ENCODE measurements at places on chromosomes 2 and 18. TPM values are rescaled to one million over a fixed set of nuclear protein-coding genes. Genes with fewer than 3 reads are reported as not detected.

DNA sequence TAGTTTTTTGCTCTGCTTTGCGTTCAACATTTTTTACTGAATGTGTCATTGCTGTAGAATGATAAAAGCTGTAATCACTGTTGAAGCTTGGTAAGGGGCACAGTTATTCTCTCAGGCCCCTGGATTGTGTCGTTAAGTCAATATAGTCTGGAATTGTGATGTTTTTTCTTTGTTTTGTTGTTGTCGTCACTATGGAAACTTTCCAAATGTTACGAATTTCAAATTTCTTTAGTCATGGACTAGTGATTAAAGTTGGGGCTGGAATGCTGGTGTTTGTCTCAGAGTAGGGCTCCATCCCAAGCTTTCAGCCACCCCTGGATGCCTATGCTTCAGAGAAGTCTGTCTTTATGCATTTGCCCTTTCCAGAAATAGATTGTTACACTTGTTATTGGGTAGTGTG, 287.2 kb downstream of the CDH19 start:
- DNase-seq = no peak

- DNase-seq = no peak
These were observed 78.0 kb upstream of the BZW1 start for GRCh38 chr2:200733713-200734198.

GRCh38 chr2:20509770-20510490, 63.1 kb downstream of the RHOB start:
- no peak for DNase-seq

DNA sequence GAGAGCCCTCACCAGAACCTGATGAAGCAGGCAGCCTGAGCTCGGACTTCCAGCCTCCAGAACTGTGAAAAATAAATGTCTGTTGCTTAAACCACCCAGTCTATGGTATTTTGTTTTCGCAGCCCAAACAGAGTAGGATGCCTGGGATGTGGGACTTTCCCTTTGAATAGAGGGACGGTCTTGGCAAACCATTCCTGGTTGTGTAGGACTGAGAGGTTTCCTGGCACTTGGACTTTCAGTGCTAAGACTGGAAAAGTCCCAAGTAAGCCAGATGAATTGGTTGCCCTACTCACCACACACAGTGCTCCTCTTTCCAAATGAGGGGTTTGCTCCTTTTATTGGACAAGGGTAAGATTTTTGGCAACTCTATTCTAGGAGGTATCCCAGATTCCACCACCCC, 46.8 kb upstream of the ACMSD start:
- DNase-seq = no peak

- no peak for DNase-seq
These were observed 21.7 kb downstream of the CDH19 start for GRCh38 chr18:66582211-66582610.

DNA sequence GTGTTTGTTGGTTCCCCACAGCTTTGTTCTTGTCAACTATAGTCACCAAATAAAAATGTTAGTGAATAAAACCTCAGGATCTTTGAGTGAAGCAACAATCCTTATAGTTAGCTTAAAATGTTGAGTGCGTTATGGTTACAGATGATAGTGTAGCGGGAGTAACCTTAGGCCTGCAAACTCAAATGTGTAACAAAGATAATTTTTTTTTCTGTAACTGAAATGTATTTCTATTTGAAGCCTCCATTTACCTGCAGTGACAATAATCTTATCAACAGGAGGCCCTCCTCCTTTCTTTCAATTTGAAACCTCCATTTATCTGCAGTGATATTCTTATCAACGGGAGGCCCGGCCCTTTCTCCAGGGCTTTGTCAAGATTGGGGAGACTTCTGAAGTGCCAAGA, 3.1 kb upstream of the C2orf49 start:
- no peak for DNase-seq

GRCh38 chr2:224155896-224156295, 116.8 kb upstream of the SERPINE2 start:
- no peak for DNase-seq

- DNase-seq = no peak
These were observed 710.0 kb upstream of the ID2 start for GRCh38 chr2:7971841-7972240.

GRCh38 chr2:238105506-238106338, 5.6 kb downstream of the ESPNL start:
- no peak for DNase-seq

- DNase-seq = no peak
These were observed 122.1 kb downstream of the ACAA2 start for GRCh38 chr18:49691177-49691608.

GRCh38 chr2:224951723-224952481, 90.4 kb downstream of the DOCK10 start:
- DNase-seq = no peak

GRCh38 chr18:43863180-43863579, 585.9 kb upstream of the SYT4 start:
- peak; percentile 52 for DNase-seq

GRCh38 chr18:43481069-43481468, 203.8 kb upstream of the SYT4 start:
- DNase-seq = no peak

DNA sequence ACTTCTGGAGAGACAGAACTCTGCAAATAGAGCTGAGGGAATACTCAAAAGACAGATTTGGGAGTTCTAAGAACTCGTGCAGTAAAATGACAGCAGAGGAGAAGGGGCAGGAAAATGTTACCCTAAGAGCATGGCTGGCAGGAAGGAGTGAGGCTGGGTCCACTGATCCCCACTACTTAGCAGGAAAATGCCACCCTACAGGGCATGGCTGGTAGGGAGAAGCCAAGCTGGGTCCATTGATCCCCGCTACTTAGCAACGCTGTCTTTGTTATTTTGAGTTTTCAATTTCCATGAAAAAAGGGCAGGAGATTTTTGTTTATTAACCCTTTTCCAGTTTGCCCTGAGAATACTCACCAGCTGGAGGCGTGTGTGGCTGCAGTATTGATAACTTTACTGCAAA, 100.3 kb upstream of the TMEM200C start:
- no peak for DNase-seq

GRCh38 chr2:212421556-212422334, 116.9 kb downstream of the ERBB4 start:
- DNase-seq = no peak

- DNase-seq = peak; percentile 91
These were observed at the start of gene ARHGAP28 for GRCh38 chr18:6729247-6730091. Gene ARHGAP28, plus strand, starts transcription at chr18:6729716. Its CDS starts 106 bp downstream, at chr18:6729822.

- no peak for DNase-seq
These were observed 552.8 kb upstream of the PKDCC start for GRCh38 chr2:41495050-41495449.

DNA sequence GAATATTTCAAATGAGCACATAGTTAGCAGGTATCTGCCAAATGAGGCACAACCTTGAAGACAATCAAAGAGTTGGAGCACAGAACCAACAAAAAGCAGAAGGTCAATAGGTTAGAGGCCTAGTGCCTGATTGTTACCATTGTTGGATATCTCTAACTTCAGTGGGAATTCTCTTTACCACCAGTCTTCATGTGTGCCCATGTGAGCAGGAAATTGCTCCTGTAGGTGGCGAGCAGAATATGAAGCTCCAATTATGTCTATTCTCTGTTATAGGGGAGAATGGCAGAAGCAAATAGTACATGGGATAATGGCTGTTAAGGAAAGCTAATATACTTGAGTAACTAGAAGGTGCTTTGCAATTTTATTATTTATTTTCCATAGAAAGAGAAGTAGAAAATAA, 14.9 kb upstream of the ZNF385B start:
- no peak for DNase-seq

DNA sequence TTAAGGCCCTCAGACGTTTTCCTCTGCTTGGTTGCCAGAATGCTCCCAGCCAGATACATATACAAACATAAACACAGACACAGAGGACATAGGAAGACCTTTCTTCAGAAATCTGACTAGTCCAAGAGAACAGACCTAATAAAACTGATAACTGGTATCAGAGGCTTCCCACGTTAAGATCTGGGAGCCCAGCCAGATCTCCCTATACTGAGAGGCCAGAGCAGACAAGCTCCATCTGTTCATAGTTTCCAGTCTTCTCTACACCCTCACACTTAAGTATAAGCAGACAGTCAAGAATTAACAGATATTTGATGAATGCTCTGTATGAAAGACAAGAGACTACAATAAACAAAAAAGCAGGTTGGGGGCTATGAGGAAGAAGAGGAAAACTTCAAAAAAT, 240.5 kb upstream of the CHAC2 start:
- no peak for DNase-seq

DNA sequence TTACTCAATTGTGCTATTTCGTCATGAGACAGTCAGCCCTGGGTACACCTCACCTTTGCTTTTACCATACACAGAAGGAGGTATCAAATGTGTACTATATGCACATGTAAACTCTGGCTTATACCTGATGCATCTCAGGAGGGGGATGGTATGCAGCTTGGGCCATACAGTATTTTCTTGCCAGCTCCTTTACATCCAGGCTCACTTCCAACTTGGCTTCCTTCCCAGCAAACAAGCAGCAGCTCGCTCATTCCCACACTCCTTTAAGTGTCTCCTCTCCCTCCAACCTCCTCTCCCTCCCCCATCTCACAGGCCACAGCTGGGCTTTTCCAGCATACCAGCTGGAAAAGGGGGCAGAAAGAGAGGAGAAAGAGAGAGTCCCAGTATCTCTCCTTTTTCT, 9.6 kb downstream of the MARCHF4 start:
- DNase-seq = no peak

DNA sequence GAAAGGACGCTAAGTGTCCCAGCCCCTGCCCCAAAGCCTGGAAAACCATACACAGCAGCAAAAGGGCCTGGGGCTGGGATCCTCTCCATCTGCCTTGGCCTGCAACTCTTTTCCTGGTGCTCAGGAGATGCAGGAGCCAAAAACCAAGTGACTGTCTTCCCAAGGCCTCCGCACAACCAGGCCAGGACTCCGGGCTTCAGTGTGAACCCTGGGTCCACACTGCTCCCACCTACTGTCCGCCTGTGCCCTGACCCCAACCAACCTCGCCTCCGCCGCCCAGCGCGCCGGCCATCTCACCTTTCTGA, 1.1 kb downstream of the FEV start:
- DNase-seq = no peak

DNA sequence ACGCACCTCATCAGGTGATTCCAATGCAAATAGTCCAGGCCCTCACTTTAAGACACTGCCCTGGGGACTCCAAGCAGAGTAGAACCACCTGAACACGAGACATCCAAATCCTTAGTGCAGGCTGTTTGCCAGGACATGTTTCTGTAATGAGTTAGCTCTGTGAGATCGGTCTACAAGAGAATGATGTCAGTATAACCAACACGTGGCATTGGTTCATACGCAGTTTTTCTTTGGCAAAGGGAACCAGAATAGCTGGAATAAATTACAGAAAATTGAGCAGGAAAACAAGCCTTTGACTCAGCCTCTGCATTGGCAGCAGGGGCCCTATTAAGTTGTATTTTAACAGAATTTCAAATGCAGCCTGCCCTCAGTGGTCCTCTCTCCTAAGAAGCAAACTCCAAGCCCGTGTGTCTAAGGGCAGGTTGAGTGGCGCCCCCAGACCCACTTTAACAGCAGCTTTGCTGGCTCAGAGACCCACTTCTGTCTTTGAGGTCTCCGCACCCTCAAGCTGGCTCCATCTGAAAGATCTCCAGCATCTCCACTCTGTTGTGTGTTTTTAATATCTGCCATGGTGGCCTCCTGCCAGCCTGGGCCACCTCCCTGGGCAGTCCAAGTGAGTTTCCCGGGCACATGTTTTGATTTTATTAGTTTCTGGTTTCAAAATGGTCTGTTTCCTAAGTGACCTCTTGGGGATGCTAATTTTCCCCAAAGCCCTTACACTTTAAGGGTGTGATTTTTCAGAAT, 61.3 kb downstream of the ALPK2 start:
- DNase-seq = no peak

DNA sequence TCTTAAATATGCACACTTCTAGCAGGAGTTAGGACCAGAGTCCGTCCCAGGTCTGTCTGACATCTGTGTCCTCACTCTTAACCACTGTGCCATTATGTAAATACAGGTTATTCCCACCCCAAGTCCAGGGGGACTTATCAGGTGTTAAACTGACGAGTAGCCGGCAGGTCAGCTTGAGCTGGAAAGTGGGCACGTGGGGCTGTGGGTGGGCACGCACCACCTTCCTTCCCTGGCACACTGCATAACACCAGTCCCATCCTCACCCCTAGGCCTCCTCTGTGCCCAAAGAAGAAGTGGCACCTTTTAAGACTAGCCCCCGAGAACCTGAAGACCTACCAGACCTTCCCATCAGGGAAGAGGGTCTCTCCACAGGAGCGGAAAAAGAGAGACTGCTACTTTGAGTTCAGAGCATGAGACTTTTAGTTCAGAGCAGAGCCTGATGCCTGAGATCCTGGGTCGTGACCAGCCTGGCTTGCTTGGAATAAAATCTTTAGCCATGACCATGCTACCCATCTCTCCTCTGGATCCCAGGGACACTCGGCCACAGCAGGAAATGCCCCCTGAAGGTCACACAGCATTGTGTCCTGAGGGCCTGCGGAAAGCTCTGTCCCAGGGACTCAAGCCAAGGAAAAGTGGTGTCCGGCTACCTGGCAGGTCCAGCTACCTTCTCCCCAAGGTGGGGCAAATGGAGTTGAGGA, 62.0 kb downstream of the CIB4 start:
- DNase-seq = no peak

DNA sequence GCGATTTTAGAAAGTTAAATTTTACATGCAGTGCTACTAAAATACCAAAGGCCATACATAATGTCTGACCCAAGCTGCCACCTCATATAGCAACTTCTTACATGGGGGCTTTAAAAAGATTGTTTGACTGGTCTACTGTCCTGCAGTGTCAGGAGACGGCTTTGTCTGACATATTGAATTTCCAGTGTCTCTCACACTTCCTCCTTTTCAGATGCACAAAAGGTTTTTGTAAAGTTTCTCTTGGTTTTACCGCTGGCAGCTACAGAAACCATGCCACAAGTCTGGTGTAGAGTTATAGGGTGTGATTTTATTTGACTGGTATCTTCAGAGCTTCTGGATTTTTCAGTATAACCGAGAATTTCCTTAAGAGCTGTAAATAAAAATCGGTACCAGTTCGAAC, 1.1 kb upstream of the ASAP2 start:
- no peak for DNase-seq

DNA sequence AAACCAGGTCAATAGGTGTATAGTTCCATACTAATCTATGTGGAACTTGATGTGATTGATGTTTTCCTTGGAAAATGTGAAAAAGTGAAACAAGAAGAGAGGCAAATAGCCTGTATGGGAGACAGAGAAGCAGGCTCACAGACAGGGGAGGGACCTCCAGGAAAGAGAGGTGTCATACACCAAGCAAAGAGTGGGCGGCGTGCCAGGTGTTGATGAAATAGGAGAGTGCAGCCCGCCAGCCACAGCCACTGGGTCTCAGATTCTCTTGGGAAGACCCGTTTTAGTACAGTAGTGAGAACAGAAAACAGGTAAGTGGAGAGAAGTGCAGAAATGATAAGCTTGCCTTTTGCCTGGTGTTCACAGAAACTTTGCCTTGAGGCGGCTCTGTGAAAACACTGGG, 301.9 kb downstream of the ZNF407 start:
- DNase-seq = no peak

PROKR1 gene
- 0.69 TPM for total RNA-seq

CLIP4 gene
- 58.1 TPM for total RNA-seq

ADD2 gene
- total RNA-seq = 3.5 TPM

OR6B2 gene
- not detected for total RNA-seq

UGT1A3 gene
- 1.2 TPM for total RNA-seq

Measured in urinary bladder (tissue), 4 donors.